ENCODE measurements at places on chromosomes 3 and 15.

DNA sequence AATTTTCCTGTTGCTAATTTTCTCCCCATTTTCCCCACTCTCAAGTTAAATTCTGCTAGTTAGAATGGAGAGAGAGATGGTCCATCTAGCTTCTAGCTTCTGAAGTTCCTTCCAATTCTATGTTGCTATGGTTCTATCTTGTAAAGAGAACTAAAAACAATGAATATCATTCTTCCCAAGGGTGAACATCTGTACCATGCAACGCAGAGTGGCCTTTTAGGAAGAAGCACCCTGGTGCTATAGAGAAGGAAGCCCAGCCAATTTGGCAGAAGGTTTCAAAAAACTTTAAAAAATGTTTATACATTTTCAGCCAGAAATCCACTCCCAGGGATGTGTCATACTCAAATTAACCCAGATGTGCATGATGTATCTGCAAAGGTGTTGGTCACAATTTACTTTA is 149.1 kb downstream of the SEMA6D start:
- DNase-seq = no peak

DNA sequence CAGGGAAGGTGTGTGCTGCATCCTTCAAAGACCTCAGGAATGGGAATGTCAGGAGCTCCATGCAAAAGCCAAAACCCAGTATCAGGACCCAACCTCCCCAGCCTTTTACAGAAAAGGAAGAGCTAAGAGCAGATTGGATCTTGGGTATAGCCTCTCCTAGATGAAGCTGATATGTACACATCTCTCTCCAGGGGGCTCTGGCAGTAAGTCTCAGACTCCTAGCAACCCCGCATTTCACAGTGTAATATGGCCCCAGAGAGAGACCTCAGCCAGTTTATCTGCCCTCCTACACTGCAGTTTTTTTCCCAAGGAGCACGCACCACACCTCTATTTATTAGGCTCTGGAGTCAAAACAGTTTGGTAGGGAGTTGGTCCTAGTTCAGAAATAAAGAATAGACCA is 88.2 kb downstream of the RBPMS2 start:
- no peak for DNase-seq

DNA sequence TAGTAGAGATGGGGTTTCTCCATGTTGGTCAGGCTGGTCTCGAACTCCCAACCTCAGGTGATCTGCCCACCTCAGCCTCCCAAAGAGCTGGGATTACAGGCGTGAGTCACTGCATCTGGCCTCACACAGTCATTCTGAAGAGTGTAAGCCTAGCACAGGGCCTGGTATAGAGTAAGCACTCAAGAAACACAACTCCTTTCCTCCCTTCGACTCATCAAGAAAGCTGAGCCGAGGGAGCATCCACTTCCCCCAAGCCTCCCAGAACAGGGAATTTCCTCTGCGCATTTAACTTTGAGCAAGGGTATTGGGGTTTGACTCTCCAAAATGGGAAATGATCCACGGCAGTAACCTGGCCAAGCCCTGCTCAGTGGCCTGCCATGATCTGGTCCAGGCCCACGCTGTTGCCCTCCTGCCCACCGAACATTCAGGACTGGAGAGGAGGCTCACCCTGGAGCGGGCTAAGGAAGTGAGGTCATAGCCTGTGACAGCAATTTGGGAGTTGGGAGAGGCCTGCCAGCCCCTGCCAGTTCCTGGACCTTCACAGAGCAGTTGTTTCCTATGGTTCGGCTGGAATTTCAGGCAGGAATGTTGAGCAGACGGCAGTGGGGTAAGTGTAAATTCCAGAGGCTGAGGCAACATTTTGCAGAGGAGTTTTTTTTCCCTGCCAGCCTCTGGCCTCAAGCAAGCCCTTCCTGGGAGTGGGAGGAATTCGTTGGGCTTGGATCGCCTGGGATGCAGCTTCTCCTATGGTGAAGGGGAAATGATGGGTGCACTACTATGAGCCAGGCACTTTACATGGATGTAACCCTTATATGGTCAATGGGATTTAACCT is 21.2 kb upstream of the SMAD3 start:
- DNase-seq = no peak

- DNase-seq = no peak
Observed at GRCh38 chr3:179450261-179450701, 989 bp downstream of the GNB4 start.

DNA sequence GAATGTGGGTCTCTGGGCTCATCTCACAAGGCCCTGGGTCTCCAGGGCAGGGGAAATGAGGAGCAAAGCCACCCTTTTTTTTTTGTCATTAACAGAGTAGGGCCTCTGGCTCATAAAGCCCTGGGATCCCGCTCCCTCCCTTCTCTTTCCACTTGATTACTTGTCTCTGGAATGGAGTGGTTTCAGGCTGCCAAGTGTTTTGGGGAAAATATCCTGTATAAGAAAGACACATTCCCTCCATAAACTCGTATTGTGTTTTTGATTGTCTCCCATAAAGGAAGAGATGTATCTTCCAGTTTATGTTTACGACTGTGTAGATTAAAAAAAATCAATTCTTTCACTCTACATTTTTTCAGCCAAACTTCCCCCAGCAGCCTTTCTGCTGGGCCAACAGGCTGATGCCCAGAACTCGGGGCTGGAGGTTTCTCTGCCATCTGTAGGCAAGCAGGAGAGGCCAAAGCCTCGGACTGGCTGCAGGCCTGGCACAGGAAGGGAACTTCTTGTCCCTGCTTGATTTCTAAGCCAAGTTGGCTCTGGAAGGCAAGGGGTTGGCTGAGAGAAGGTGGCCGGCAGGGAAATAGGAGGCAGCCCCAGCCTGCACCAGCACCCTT is 49.4 kb upstream of the INSYN1 start:
- no peak for DNase-seq

Measured in activated CD4-positive, alpha-beta T cell treated with anti-CD3 and anti-CD28 coated beads, Interleukin-2, Interleukin-6, amounts not matched to agents 100 ng/mL and 50 ng/mL, durations not matched to agents 16 hours and 8 hours (primary cell).